NCI-H510A (cell line): ENCODE measurements at places on chromosomes 2 and 18.

DNA sequence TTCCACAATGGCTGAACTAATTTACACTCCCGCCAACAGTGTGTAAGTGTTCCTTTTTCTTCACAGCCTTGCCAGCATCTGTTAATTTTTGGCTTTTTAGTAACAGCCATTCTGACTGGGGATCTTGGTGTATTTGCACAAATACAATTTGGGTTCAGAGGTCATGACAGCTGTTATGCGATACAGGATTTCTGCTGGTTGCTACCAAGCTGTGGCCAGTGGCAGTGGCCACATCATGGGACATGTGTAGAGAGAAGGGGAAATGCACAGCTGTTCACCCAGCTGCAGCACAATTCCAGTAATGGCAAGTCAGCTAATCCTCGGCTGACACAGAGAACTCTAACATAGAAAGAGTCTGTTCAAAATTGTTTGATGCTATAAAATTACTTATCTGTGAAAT lies 21.0 kb upstream of the SELENOI start:
- no peak for DNase-seq

GRCh38 chr2:234694244-234695013 lies 197.5 kb upstream of the ARL4C start:
- DNase-seq: no peak

- peak; percentile 36 for DNase-seq
Measured at GRCh38 chr2:9400268-9401058, 22.9 kb downstream of the ITGB1BP1 start.

DNA sequence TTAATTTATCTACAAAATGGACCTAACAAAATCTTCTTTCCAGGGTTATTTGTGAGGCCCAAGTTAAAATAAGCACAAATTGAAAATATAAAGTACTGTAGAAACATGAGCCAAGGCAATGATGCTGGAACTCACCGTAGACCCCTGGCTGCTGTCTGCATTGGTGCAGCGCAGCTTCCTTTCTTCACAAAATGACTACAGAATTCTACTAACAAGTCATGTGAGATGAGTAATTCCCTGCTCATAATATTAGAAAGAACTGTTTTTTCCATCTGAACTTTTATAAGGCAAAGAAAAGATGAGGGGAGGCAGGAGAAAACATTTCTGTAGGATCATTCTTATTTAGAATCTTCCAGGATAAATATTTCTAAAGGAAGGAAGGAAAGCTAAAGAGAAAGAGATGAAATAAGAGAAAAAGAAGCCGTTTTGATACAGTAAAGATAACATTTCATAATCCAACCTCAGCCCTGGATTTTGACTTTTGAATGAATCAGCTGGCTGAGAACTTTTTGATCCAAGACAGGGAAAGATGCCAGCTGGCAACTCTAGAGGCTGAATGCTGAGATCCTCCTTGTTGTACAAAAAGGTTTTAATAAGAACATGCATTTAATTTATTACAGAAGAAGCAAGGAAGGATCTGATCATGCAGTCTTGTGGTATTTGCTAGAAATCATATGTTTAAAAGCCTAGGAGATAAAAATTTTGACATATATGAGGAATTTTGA lies 183.9 kb upstream of the KLHL14 start:
- no peak for DNase-seq

DNA sequence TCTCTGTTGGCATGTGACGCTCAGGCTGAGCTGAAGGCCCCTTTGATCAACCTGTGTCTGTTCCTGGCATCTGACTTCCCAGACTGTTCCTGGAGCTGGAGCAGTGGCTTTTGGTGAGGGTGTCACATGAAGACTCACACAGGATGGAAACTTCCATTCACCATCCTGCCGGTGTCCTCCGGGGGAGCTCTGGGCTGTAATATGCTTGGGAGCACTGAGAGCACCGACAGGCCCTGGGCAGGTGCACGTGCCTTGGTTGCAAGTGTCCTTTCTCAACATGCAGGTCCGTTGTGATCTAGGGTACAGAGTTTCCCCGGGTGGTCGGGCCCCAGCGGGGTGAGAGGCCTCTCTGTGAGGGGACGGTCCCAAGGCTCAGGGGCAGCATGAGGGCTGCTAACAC lies 24.8 kb upstream of the GBX2 start:
- DNase-seq: no peak

DNA sequence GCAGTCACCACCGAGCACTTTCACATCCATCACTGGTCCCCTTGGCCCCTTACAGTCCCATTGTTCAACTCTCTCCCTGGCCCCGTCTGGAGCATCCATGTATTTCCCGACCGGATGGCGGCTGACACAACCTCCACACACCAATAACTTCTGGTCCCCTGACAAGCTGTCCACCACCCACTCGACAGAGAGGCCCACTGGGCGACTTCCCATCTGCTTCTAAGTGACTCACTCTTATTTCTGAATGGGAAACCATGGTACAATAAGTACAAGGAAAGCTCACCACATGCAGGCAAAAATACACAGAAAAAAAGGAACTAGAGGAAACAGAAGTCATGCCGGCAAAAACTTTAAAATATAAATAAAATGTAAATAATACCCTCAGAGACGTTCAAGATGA lies 82.9 kb upstream of the RAB12 start:
- no peak for DNase-seq
